ENCODE measurements at places on chromosomes 7 and 10. TPM values are rescaled to one million over a fixed set of nuclear protein-coding genes. Genes with fewer than 3 reads are reported as not detected.

GRCh38 chr10:4522296-4523000 is 303.6 kb upstream of the AKR1E2 start:
- no peaks in the 10 kb centered on the region for H3K27me3 ChIP-seq
- no peak overlapping the region for H3K27ac ChIP-seq
- H3K4me3 ChIP-seq: no peak overlapping the region

Gene KCNMA1
- total RNA-seq: 292 TPM

GRCh38 chr7:15586266-15586665 is 24.5 kb upstream of the AGMO start:
- H3K4me3 ChIP-seq: no peak overlapping the region
- H3K27ac ChIP-seq: no peak overlapping the region
- DNase-seq: no peak

DNA sequence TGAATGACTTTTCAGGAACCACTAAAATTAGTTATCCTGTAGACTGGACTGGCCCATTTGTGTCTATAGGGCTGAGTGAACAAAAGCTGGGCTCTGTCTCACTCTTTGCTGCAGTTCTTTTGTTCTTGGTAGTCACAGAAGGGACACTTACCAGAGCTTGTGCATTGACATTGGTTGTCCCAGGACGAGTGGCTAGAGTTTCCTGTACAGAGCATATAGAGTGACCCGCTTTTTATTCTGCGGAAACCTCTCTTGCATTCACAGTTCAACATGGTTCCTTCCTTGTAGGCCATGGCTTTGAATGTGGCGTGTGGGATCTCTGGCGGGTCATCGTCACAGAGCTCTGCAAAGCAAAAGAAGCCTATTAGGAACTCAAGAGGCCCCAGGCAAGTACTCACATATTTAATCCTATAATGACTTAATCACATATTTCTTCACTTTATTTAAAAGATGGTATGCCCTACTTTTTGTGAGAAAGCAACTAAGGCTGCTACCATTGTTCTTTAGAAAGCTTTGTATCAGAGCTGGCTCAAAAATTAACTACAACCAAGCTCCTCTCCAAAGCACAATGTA is 36.4 kb downstream of the IL2RA start:
- no peaks in the 10 kb centered on the region for H3K27me3 ChIP-seq
- H3K36me3 ChIP-seq: no peaks in the 10 kb centered on the region

Data from sigmoid colon (tissue), 7 donors.